ENCODE measurements at places on chromosomes 5 and 9. TPM values are rescaled to one million over a fixed set of nuclear protein-coding genes. Genes with fewer than 3 reads are reported as not detected.

DNA sequence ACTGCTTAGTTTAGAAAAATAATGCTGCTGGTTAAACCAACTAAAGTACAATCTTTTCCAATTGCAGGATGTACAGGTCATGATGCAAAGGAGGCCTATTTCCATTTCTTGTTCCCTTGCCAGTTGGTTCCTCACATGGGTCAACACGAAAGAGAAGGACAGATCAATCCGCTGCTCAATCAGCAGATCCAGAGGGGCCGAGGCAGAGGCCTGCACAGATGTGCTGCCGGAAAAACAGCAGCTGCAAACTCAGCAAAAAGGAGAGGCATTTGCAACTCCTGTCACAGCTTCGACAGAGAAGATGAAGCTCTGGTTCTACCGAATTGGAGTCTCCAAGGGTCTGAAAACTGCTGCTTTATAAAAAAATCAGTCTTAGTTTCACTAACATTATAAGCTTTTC, 69.8 kb downstream of the NIPSNAP3B start:
- DNase-seq, result no peak

- no peak for DNase-seq
Measured at GRCh38 chr9:82532504-82533180, 530.3 kb downstream of the RASEF start.

- DNase-seq, result no peak
Measured at GRCh38 chr5:106393276-106393675, 1277.5 kb downstream of the EFNA5 start.

DNA sequence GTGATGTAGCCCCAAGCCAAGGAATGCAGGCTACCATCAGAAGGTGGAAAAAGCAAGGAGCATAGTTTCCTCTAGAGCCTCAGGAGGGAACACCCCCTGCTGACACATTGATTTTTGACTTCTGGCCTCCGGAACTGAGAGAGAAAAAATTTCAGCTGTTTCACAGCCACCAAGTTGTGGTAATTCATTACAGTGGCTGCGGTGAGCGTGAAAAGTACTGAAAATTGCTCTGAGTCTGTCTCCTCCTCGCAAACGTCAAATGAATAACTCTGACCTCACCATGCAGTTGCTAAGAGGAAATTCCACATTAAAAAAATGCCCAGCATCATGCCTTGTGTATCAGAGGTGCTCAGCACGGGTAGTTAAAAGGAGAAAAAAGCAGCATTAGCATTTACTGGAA, 277.9 kb upstream of the MSX2 start:
- DNase-seq, result no peak

DNA sequence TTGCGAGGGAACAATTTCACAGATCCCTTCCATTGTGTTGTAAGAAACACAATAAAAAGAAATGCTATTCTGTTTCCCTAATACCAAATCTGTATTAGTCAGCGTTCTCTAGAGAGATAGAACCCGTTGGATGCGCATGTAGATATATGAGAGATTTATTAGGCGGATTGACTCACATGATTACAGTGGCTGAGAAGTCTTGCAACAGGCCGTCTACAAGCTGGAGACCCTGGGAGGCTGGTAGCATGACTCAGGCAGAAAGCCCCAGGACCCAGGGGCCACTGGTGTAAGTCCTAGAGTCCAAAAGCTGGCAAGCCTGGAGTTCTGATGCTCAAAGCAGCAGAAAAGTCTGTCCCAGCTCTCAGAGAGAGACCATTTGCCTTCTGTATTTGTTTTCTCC, 18.4 kb upstream of the IL17B start:
- no peak for DNase-seq

DNA sequence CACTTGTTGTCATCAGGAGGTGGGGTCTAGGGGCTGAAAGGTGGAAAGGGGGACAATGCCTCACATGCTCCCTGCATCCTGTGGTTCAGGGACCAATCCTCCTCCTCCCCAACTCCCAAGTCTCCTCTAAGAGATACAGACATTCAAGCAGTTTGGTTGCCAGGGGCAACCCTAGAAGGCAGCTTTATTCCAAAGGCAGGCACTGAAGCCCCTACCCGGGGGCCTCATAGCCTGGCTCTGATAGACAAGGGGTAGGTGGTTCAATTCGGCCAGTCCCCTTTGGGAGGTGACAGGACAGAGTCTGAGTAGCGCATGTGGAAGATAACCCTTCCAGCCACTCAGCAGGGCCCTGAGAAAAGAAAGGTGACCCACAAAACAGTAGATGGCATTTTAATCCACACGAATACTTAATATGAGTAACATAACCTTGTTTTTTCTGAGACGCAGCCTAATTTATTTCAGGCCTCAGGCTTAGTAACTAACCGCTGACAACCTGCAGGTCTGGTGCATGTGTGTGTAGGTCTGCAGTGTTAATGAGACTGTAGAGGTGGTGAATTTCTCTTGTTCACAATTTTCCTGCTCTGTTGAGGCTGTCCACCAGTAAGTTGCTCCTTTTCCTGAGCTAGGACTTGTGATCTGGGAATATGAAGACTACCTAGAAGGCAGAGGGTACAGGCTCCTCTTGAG, 31.3 kb upstream of the HSPA9 start:
- no peak for DNase-seq

- peak; percentile 78 for DNase-seq
Measured at GRCh38 chr9:34547960-34548611, 25.3 kb upstream of the ENHO start.

DNA sequence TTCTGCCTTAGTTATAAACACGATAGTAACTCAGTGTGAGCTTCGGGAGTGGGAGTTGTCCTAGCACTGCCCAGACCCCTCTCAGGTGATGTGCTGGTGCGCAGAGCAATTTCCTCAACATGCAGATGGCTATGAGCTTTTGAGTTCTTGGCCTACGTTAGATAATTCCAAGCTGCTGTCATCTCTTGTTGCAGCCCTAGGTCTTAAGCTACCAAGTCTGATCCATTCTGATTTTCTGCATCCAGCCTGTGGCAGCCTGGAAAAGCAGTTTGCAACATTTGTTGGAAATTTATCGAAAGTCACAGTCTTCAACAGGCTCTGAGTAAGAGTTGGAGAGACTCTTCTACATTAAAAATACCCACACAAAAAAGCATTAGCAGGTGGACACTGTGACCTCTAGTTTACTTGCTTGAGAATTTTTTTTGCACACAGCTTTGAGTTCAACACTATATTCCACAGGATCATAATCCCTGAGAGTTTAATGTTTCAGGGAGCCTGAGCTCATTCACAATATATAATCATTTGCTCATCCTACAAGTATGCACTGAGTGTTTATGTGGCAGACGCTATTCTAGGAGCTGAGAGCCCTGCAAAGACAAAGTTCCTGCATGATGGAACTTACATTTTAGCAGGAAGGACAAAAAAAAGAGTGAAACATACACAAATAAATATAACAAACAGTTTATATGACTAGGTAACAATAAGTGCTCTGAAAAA, 91.6 kb downstream of the UBE2QL1 start:
- no peak for DNase-seq

GRCh38 chr5:137743031-137743640, 7.2 kb upstream of the KLHL3 start:
- DNase-seq, result peak; percentile 52

DNA sequence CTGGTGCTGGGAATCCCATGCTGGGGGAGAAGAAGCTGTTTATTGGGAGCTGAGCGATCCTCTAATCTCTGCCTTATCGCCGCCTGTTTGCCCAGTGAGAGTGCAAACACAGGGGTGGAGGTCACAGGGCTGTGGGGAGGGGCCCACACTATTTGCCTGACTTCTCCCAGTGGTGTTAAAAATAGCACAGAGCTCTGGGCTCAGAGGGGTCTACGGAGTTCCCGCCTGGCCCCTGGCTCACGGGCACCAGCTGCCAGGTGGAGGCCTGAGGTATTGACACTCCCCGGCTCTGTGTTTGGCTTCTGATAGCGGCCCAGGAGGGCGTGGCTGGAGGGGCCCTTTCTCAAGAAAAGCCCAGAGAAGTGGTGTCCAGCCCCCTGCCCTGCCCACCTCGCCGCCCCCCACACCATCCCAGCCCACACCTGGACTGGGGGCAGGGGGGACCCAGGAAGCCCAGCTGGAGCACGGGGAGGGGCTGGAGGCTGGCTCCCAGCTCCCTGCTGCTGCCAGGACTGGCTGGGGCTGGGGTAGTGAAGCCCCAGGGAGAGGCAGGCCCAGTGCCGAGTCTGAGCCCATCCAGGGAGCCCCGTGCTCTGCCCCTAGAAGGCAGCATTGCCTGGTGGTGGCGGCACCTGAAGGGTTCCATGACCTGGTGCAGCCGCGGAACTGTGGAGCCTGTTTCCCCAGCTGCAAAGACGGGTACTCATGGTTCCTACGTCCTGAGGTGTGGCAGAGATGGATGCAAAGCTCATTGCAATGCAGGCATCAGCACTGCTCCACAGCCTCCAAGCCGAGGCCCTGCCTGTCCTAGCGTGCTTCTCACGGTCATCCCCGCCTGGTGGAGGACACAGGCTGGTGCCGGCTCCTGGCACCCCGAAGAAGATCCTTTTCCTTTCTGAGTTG, 35.7 kb upstream of the EGFL7 start:
- peak; percentile 92 for DNase-seq

GRCh38 chr5:73459366-73459765, 10.8 kb upstream of the FOXD1 start:
- no peak for DNase-seq

ABLIM3 gene
- 87.7 TPM for total RNA-seq

TAF11L2 gene
- not detected for total RNA-seq

SLC4A9 gene
- total RNA-seq, result 0.10 TPM

LYSMD3 gene
- 12.6 TPM for total RNA-seq

BTNL8 gene
- 0.45 TPM for total RNA-seq
